ENCODE measurements at places on chromosomes 1 and 21.
A peak's percentile ranks its signal among the peaks of the same experiment; 100 is the strongest.

DNA sequence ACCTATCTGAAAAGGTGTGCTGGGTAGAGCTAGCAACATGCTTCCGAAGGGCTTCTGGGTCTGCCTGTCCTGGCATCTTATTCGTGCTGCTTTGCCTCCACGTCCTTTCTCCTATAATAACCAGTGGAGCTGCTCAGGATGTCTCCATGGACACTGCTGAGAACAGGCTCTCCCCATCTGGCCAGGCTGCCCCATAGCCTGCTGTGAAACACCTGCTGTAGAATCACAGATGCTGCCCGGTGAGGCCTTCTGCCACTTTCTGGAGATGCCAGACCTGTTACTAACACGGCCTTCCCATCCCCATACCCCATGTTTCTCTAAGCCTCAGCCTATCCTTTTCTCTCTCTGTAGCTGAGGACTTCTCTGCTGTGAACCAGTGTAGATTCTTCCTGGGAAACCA lies 120.5 kb downstream of the IER5 start:
- ATAC-seq: no peak

DNA sequence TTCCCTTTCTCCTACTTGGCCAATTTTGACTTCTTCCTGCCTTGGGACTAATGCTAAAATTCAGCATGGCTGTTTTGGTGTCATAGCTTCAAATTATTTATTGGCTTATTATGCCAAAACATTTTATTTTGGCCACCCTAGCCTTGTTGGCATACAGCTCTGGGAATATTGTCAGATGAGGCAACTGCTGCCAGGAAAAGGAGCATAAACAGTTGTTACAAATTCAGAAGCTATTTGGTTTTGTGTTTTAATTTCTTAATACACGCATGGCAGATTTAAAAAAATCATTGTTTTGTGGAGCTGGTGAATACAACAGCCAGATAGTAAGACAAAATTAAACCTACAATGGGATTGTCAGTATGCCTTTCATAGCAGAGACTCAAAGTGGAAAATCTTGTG lies 66.8 kb upstream of the BCL10 start:
- ATAC-seq: no peak

DNA sequence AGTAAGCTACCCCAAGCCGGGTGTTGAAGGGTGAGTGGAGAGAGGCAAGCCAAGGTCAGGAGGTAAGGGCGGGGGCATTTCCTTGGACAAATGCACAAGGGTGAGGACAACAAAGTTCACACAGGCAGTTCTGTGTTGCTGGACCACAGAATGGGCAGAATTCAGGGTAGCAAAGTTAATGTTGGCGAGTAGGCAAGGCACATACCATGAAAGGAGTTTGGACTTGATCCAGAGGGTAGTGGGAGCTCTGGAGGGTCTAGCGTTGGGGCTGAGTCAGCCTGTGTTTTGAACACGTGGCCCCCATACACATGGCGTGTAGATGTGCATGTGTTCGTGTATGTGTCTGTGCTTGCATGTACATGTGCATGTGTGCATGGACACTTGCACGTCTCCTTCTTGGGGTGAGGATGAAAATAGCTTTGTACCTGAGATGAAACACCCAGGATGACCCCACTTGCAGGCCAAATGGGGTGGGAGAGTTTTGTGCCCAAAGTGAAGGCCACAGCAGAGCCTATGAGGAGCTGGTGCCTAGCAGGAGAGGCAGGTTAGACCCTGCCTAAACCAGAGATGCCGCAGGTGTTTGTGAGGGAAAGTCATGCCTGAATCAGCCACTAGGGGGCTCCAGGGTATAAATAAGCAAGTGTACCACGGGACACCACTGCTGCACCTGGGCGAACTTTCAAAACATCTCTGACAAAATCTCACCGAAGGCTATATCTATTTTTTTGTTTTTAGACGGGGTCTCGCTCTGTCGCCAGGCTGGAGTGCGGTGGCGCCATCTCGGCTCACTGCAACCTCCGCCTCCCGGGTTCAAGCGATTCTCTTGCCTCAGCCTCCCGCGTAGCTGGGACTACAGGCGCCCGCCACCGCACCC lies 21.8 kb downstream of the SLC27A3 start:
- peak; percentile 79 for ATAC-seq

- peak; percentile 87 for ATAC-seq
These were observed 154.2 kb downstream of the EIF4G3 start for GRCh38 chr1:21022279-21023040.

GRCh38 chr1:98940069-98940721 lies 64.5 kb downstream of the PLPPR5 start:
- ATAC-seq: no peak

DNA sequence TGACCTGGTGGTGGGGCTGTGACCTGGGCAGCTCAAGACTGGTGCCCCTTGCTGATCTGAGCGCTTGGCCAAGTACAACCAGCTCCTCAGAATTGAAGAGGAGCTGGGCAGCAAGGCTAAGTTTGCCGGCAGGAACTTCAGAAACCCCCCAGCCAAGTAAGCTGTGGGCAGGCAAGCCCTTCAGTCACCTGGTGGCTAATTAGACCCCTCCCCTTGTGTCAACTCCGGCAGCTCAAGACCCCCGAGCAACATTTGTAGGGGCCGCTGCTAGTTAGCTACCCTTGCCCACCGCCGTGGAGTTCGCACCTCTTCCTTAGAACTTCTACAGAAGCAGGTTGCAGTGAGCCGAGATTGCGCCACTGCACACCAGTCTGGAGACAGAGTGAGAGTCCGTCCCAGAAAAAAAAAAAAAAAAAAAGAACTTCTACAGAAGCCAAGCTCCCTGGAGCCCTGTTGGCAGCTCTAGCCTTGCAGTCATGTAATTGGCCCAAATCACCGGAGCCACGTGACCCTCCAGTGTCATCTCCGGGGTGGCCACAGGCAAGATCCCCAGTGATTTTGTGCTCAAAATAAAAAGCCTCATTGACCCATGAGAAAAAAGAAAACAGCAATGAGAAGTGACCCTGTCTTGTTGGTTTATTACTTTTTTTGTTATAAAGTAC lies 39.3 kb upstream of the LGALS8 start:
- ATAC-seq: no peak

- ATAC-seq: no peak
These were observed 859.6 kb downstream of the LTN1 start for GRCh38 chr21:28133116-28133515.

DNA sequence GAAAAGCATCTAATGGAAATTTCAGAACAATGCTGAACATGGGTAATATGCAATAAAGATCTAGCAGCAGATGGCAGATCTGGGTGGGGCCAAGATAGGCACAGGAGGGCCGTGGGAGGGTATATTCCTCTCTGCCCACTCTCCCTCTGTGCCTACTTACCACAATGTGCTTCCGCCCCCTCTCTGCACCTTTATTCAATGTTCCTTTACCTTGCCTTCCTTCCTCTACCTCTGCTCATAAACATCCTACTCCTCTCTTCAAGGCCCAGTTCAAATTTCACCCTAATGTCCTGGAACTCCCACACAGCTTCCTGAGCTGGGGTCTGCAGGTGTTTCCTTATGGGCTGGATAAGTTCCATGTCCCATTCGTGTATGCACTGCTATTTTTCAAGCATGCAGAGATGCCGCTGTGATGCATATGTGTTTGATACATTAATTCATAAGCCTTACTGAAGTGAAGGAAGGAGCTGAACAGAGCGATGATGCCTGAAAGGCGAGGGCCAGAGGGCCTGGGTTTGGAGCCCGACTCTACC lies 65.6 kb upstream of the EDEM3 start:
- no peak for ATAC-seq

Data from stimulated activated memory B cell treated with anti-CD40 and anti-IgM and Interleukin-4, amounts not matched to agents 10 μg/mL and 1 μg/mL and 100 μg/mL, for 72 hours (primary cell).